ENCODE measurements at places on chromosomes 2 and 18. TPM values are rescaled to one million over a fixed set of nuclear protein-coding genes. Genes with fewer than 3 reads are reported as not detected.

DNA sequence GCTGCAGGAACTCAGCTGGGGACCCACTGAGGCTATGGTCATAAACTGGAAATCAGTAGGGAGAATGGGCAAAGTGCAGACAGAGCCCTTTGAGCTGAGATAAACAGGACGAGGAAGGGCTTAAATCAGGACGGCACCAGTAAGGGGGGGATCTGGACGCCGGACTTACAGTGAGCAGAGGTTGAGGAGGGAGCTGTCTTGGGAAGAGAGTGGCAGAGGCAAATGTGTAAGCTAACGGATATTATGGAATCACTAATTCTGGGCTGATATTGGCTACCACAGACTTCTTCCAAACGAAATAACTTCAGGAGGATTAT lies 539 bp downstream of the CYP27A1 start:
- DNase-seq, result no peak

Gene LMAN2L
- total RNA-seq, result 16.3 TPM

- DNase-seq, result no peak
Observed at GRCh38 chr2:108820482-108820881, 33.9 kb downstream of the CCDC138 start.

GRCh38 chr2:238131761-238132462 lies 6.6 kb upstream of the KLHL30 start:
- no peak for DNase-seq

- no peak for DNase-seq
Observed at GRCh38 chr2:120979921-120980320, 244.3 kb downstream of the GLI2 start.

Gene ABCG5
- total RNA-seq, result 0.09 TPM

DNA sequence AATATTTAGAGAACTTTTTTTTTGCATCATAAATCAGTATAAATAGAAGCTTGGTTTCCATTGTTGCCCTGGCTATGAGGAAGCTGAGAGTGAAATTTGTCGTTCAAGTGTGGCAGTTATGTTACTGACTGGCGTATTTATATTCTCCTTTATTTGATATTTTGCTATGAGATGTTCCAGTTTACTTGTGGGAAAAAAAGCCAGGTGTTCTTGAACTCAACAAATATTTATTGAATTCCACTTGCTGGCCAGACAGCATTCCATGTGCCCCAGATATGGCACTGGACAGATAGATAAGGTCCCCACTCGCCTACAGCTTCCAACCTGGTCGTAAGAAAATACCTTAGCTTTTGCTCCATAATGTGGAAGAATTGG lies 44.7 kb downstream of the NEDD4L start:
- no peak for DNase-seq

GRCh38 chr2:31151501-31151900 lies 13.3 kb upstream of the GALNT14 start:
- no peak for DNase-seq

All from left colon (tissue), 2 donors.